ENCODE measurements at places on chromosomes 6 and 20. TPM values are rescaled to one million over a fixed set of nuclear protein-coding genes. Genes with fewer than 3 reads are reported as not detected.

DNA sequence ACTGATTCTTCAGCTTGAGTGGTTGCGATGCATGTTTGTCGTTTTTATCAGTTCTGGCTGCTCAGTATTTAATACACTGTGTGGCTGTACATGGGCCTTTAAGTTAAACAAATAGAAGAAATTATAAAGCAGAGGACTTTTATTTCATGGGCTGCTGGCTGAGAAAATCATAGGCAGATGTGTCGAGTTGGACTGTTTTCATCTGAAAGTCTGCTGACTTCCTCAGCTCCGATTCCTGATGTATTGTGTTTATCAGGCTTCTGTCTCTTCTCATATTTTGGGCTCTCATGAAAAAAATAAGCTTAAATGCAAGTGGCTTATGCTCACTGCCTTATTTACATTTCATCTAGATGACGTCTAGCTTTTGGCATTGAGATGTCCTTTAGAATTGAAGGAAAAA, 129.5 kb upstream of the GGTLC1 start:
- DNase-seq: no peak

DNA sequence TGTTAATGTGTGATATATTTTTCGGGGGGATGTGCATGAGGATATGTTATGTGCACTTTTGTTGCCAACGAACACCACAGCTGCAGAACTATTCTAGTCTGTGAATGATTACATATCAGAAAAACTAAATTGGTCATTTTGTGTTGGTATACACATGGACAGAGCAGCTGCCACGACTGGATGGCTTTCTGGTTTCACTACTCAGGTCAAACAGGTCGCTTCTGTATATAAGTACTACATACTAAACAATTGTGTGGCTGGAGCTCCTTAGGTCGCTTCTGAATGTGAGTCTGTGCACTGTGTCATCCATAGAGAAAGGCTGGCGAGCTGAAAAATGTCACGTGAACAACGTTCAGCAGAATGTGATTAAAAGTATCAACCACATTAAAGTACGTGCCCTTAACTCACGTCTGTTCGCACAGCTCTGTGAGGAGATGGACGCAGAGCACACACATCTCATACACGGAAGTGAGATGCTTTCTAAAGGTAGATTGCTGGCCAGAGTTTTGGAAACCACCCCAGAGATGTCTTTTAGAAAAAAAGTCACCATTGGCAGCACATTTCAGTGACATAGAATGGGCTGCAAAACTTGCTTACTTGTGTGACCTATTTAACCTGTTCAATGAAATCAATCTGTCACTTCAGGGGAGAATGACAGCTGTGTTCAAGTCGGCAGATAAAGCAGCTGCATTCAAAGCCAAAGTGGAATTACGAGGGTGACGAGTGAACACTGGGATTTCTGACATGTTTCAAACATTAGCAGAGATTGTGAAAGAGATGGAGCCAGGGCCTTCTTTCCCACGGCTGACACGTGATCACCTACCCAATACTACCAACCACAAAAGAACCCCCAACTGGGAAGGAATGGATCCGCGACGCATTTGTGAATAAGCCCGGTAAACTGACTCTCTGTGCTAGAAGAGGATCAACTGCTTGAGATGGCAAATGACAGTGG, 176.6 kb downstream of the PDE10A start:
- DNase-seq: no peak

- DNase-seq: no peak
These were observed 281.3 kb downstream of the BMP7 start for GRCh38 chr20:56985066-56985685.

DNA sequence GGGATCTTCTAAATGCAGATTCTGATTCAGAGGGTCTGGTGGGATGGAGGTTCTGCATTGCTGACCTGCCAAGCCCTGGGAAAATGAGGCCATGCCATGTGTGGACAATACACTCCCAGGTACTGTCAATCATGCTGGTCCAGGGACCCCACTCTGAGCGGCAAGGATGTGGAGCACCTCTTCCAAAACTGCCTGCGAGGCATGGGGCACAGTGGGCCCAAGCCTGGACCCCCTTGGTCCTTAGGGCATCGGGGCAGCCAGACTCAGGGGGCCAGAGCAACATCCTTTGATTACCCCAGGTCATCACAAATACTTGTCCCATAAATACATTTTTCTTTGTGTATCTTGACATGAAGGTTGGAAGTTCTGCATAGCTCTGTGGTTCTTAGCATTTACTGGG, 76.8 kb upstream of the NXT1 start:
- DNase-seq: no peak

Gene BIRC7
- 0.38 TPM for polyA plus RNA-seq

Gene TRIM31
- polyA plus RNA-seq: not detected

All from left renal pelvis (tissue), 4 donors.